ENCODE measurements at places on chromosomes 5 and 9.

GRCh38 chr9:137228506-137228967 lies 1.2 kb downstream of the RNF224 start:
- DNase-seq: no peak

- DNase-seq: no peak
Measured at GRCh38 chr9:13967438-13967837, 346.5 kb downstream of the NFIB start.

- DNase-seq: no peak
Measured at GRCh38 chr9:2872250-2872930, 28.5 kb upstream of the PUM3 start.

- no peak for DNase-seq
Measured at GRCh38 chr5:123119334-123119986, 30.4 kb downstream of the PRDM6 start.

DNA sequence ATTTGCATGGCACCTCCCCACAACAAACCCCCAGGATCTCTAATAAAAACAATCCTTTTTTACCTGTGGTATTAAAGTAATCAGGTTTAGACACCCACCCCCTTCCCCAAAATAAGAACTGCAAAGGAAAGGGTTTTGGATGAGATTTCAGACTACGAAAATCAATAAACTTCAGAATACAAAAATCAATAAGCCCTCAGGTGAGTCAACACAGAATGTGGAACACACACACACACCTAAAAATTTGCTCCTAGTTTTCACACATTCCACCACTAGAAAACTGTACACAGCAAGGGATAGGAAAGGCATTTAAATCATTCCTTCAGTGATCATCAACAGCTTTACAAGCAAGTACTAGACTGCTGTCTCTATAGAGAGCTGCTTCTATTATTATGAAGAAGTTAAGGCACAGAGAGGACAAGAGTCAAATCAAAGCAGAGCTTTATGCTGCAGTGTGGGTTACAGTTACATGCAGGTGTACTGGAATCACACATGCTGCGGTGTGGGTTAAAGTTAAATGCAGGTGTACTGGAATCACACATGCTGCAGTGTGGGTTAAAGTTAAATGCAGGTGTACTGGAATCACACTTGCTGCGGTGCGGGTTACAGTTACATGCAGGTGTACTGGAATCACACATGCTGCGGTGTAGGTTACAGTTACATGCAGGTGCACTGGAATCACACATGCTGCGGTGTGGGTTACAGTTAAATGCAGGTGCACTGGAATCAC lies 36.3 kb downstream of the PFDN1 start:
- DNase-seq: no peak

GRCh38 chr5:159414021-159414420 lies 83.7 kb upstream of the IL12B start:
- no peak for DNase-seq

DNA sequence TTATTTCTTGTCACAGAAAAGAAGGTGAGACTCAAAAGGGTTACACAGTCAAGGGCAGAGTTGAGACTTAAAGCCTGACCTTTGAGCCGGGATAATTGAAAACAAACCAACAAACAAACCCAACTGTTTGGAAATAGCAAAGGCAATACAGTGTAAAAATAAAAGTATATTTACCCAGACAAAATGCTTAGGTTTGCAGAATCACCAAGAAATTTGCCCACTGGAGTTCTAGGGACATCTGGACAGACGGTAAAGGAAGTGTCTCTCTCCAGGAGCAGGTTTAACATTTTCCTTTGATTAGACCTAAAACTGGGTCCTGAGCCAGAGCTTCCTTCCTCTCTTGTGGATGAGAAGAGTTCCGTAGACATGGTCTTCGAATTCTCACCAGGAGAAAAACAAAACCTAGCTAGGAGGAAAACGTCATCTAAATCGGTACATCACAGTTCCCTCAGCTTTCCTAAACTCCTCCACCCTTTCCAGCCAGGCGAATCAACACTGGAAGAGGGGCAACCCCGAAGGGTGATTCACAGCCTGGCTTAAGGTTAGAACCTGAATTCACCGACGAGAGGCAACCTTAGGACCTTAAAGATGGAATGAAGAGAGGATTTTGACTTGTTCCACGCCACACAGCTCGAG lies 673 bp downstream of the CDC25C start:
- DNase-seq: no peak

DNA sequence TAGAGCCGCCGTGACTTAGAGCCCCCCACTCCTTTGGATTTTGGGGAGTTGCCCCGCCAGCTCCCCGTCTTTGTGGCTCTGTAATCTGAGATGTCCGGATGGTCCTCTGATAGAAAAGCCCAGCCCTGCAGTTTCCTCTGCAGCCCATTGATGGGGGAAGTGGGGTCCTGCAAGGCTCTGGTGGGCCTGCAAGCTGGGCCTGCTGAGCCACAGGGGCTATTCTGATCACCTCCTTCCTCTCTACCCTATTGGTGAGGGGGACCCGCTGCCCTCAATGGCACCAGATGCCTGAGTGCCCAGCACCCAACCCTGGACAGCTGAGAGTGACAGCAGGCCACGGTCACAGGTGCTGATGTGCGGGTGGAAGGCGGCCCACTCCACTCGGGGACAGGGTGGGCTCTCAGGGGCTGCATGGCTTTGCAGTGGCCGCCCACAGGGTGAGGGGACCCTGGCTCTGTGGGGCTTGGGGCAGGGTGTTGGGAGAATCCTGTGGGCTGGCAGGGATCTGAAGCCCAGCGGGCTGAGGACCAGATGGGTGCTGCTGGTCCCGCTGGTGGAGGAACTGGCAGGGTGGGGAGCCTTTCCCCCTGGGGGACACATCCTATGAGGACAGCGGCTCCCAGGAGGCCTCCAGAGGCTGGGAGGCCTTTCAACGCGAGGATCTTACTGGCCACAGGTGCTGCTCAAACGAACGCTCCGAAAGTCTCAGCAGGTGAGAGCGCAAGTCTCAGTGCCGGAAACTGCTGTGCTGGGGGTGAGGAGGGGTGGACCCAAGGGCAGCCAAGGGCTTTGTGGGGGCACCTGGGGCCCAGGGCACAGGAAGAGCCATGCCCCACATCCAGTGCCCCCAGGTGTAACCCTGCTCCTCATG lies 30.0 kb upstream of the LPCAT1 start:
- DNase-seq: no peak

GRCh38 chr9:123176949-123177348 lies 91.4 kb downstream of the STRBP start:
- no peak for DNase-seq

DNA sequence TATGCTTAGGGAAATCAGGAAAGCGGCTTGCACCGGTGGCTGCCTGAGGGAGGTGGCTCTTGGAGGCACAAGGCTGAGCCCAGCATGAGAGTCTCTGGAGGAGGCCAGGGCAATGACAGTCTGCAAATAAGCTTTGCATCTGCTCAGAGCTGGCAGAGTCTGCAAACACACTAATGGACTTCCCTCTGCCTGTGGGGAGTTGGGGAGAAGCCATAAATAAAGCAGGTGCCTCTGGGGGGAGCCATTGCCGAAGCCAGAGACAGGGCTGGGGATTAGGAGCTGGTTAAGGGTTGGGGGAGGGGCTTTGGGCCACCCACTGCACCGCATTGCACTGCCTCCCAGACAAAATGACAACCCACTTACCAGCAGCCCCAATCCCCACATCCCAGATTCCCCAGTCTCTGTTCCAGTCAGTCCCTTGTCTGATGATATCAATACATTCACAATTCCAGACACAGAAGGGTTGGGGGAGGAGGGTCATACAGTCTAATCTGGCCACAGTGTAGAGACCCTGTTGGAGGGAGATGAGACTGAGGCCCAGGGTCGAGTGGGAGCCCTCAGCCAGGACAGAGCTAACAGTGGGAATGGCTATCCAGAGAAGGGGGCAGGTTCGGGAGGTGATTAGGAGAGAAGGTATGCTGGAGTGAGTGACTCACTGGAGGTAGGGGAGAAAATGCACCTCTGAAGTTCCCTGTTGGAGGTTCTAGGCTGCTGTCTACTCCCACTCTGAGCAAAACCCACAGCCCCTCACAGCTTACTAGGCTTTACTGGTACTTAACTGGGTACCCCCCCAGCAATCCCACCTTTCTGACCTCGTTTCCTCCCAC lies 53.7 kb downstream of the PAX5 start:
- DNase-seq: no peak
